Activated naive CD4-positive, alpha-beta T cell treated with Interleukin-2 at 50 U/mL for 16 hours (primary cell): ENCODE measurements at places on chromosomes 2 and 18.

DNA sequence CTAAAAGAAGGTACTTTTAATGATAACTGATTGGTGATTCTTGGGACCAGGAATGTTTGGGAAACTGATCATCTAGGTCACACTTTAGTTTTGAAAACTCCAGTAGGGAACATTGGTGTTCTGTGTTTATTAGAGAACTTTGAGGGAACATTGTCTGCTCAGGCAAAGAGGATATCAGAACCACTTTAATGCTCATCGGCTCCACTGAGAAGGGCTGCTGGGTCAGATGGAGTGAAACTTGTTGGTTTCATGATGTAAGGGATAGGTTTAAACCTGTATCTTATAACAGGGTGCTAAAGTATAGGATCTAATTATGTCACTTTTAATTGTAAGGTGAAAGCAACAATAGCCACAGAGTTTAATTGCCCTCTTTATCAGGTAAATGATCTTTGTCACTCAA is 14.2 kb upstream of the POLI start:
- DNase-seq = no peak

GRCh38 chr2:183035954-183036669 is 2.1 kb downstream of the NCKAP1 start:
- DNase-seq = no peak

DNA sequence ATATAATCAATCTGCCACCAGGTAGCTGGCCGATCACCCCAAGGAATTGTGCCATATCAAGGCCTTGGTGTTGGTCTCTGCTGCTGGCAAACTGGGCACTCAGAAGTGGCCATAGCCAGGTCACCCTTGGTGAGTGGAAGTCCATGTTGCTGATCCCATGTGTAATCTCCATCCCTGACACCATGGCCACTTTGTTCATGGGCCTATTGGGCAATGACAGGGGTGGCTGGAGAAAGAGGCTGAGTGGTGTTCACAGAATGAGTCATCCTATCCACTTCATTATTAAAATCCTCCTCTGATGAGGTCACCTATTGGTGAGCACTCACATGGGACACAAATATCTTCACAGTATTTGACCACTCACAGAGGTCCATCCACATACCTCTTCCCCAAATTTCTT is 26.7 kb upstream of the CD226 start:
- no peak for DNase-seq

DNA sequence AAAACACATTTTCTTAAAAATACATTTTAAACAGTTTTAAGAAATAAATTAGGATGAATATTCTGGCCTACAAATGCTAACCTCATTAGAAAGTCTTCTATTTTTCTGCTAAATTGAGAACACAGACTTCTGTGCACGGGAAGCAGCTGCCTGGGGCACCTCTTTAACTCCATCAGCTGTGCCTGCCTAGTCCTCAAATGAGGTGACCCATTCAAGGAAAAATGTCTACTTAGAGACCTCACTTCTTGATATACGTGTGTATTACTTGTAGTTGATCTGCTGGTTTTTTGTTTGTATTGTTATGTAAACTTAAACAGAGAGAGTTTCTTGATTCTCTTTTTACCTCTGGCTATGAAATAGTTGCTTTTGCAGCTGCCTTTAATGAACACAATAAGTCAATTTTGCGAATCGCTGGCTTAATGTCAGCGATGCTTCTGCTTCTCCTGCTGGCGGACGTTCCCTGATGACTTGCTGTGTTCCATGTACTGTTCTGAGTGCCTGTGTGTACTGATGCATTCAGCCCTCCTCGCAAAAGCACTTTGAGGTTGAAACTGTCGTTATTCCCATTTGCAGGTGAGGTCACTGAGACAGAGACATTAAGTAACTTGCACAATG is 88.7 kb upstream of the TXNDC2 start:
- DNase-seq = no peak

DNA sequence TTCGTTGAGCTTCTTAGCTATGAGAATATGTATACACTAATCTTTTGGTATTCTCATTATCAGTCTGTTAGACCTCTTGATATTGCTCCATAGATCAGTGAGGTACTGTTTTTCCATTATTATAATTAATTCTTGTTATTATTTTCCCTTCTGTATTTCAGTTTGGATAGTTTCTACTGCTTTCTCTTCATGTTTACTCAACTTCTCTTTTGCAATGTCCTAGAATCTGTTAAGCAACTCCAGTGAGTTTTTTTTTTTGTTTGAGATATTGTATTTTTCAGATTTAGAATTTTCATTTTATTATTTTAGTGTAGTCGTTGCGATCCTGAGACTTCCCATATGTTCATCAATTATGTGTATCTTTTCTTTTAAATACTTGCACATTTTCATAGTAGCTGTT is 260.8 kb downstream of the SETBP1 start:
- DNase-seq = no peak

DNA sequence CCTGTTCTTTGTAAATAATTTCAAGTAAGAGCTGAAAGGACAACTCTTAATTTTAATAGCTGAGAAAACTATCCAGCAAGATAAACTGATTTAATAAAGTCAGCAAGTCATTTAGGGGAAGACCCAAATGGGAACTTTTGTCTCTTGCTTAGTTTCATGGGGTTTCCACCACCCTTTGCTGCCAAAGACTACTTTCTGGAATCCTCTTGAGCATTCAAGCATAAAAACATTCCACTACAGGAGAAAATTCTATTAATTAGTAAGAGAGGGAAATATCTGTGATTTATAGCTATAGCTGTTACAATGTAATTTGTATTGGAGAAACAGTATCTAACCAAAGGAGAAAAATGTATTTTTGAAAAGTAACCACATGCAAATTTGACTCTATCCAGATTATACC is 20.6 kb downstream of the EFEMP1 start:
- no peak for DNase-seq

DNA sequence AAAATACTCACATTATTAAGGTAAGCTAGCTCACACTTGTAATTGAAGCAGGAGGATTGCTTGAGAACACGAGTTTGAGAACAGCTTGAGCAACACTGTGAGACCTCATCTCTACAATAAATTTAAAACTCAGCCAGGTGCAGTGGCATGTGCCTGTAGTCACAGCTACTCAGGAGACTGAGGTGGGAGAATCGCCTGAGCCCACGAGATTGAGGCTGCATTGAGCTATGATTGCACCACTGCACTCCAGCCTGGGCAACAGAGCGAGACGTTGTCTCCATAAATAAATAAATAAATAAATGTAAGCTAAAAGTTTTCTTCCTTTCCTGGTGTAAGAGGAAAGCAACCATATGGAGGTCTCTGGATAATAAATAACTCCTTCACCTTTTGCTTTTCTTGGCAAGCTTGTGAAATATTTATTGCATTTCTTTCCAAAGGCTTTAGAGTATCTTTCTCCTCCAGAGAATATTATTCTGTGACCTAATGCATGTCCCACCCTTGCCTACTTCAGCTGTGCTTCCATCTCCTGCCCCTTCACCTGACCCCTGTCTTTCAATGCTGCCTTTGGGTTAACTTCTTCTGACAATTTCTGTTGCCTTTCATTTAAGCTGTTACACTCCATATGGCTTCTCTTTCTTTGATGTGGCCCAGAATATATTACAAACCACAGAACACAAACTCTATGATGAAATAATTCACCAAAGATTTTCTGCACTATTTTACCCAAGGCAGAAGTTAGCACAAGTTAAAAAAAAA is 280.7 kb upstream of the RND3 start:
- DNase-seq = no peak

- DNase-seq = no peak
These were observed 217.0 kb upstream of the DTNA start for GRCh38 chr18:34493099-34493544.

DNA sequence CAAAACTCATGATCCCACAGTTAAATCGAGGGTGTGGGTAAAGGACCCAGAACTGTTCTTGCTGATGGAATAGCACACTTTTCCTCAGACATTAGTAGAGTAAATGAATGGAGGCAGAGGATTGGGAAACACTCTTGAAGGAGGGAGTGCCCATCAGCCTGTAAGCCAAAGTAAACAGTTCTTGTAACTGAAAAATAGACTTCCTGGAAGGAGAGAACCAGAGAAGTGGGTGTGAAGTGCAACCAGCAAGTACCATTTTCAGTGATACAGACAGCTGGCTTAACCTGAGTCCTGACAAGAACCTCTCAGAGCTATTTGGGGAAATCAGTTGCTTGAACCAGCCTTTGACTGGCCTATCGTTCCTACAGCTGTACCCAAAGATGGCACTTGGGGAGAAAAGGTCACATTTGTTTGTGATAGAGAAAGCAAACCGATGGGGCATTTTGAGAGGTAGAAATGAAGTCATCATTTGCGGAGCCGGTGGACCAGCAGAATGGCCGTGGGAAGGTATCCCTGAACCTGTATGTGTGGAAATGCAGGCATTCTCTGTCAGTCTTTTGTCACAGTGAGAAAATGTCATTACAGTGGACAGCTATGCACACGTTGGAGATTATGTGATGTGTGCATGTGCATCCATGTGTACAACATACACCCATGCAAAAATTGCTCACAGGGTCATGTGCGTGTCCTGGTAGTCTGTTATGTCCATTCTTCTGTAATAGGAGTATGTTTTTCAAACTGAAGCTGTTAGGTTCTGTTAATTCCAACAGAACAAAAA is 17.8 kb downstream of the CRIM1 start:
- DNase-seq = no peak

GRCh38 chr2:128797092-128797491 is 478.4 kb upstream of the HS6ST1 start:
- DNase-seq = no peak

DNA sequence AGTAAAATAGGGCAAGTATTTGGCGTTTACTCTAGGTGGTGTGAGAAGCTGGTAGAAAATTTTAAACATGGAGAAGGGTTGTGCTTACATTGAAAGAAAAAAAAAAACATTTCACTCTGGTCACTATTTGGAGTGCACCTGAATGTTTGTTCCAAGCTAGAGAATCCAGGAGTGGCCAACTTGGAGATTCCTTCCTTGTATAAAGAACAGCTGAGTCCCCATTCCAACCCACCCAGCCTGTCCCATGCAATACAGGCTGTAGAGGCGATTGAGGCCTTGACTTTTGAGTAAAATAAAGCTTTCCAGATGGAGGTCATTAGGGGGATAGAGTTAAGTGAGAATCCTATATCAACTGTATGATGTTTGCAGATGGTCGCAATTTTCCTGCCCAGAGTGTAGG is 203.8 kb upstream of the SYT4 start:
- no peak for DNase-seq

- DNase-seq = no peak
These were observed 276.1 kb upstream of the SIX2 start for GRCh38 chr2:45285311-45285710.

DNA sequence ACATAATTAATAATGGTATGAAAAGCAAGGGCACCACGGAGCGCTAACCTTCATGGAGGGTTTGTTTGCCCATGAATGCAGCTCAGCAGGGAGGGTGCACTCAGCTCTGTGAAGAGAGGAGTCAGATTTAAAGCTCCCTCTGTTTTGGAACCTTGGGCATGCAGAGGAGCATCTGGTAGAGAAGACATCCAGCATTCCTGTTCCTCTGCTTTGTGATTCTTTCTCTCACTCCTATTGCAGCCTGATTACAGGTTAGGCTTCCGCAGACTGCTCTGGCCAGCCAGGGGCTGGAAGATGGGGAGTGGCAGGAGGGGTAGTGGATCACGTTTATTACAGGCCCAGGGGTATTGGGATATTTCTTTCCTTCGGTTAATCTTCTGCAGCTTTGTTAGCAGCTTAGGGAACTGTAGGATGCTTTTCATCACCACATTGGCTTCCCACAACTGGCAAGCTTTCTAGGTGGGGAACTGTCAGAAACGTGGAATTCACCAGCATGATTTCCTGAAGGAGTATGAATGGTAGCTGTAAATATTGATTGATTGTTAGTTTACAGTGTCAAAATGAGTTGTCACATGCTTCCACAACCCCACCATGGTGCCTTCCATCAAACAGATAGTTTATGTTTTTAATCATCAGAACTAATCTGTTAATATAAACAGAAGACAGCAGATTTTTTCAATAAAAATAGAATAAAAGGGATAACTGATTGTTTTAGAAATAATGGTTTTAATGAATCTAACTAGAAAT is 201.1 kb downstream of the VAPA start:
- no peak for DNase-seq

- no peak for DNase-seq
These were observed 44.2 kb upstream of the VPS54 start for GRCh38 chr2:64063454-64063853.

DNA sequence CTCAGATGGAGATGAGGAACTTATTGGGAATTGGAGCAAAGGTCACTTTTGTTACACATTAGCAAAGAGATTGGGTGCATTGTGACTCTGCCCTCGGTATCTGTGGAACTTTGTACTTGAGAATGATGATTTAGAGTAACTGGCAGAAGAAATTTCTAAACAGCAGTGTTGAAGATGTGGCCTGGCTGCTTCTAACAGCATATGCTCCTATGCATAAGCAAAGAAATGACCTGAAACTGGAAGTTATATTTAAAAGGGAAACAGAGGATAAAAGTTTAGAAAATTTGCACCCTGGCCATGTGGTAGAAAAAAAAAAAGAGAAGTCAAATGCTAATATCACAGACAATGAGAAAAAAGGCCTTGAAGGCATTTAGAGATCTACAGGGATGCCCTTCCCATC is 256.8 kb upstream of the ZC3H15 start:
- no peak for DNase-seq

- no peak for DNase-seq
These were observed 353.0 kb downstream of the MYCN start for GRCh38 chr2:16293398-16293797.

DNA sequence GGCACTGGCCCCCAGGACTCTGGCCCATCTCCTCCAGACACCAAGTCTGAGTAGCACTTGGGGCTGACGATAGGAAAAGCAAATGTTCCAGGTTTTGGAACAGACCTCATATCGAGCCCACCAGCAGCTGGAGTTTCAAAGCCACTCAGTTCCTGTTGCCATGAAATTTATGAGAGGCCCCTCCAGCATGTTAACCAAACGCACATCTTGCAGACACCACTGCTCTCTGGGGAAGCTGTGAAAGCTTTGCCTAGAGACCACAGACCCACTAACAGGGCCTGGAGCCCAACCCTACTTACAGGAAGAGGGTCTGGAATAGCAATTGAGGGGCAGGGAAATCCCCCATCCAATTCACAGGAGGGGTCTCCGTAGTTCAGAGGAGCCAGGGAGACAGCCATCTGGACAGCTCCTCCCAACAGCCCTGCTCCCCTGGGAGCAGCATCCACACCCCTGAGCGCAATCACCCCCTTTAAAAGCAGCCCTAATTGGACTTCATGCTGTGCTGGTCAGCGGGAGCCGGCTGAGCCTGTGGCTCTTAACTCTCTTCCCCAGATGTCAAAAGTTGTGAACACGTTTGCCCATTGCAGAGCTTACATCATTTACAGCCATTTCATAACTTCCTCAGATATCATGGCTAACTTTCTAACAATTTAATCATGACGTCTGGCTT is 81.3 kb downstream of the TGFA start:
- no peak for DNase-seq

DNA sequence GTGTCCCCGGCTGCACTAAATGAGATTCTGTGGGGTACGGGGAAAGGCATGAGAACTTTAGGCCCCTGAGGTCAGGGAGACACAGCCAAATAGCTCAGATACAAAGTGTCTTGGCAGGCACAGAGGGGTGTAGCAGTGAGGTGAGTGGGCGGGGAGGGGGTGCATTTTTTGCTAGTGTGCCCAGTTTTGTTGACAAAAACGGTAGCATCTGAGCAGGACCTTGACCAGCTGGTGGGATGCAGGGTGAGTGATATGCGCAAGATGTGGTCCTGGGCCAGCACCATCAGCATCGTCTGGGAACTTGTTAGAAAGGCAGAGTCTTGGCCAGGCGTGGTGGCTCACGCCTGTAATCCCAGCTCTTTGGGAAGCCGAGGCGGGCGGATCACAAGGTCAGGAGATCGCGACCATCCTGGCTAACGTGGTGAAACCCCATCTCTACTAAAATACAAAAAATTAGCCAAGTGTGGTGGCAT is 127.3 kb upstream of the LGALSL start:
- no peak for DNase-seq

- no peak for DNase-seq
These were observed 226.6 kb downstream of the OSR1 start for GRCh38 chr2:19131871-19132270.
